NCI-H226 (cell line): ENCODE measurements at places on chromosomes 3 and 15.
A peak's percentile ranks its signal among the peaks of the same experiment; 100 is the strongest.

GRCh38 chr3:150861851-150862250, 43.4 kb downstream of the MINDY4B start:
- DNase-seq = no peak

- peak; percentile 60 for DNase-seq
These were observed 3.2 kb downstream of the ZXDC start for GRCh38 chr3:126472277-126473006.

- no peak for DNase-seq
These were observed 67.9 kb upstream of the BCL6 start for GRCh38 chr3:187813198-187813597.

- DNase-seq = no peak
These were observed 166.2 kb downstream of the NEK10 start for GRCh38 chr3:27202959-27203358.

- DNase-seq = no peak
These were observed 33.2 kb downstream of the RAB27A start for GRCh38 chr15:55256281-55257011.

DNA sequence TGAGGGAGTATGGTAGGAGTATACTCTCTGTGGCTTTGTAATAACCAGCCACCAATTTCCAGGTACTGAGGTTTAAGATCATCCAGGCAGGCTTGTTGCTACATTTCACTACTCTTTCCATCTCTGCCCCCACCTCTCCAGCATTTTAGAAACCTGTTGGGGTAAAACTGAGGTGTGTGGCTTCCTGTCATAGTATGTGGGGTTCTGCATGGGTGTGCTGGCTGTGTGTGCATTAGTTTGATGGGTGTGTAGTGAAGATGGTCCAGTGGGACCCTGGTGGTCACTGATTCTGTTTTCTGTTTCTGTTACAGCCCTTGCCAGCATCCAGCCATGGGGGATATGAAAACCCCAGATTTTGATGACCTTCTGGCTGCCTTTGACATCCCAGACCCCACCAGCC, 34.0 kb downstream of the ZNF592 start:
- DNase-seq = no peak

GRCh38 chr3:171516765-171517164, 56.6 kb upstream of the TNIK start:
- DNase-seq = no peak

GRCh38 chr3:147431751-147432150, 22.6 kb downstream of the ZIC1 start:
- DNase-seq = no peak

- no peak for DNase-seq
These were observed 15.7 kb upstream of the KLHL24 start for GRCh38 chr3:183619624-183620251.

DNA sequence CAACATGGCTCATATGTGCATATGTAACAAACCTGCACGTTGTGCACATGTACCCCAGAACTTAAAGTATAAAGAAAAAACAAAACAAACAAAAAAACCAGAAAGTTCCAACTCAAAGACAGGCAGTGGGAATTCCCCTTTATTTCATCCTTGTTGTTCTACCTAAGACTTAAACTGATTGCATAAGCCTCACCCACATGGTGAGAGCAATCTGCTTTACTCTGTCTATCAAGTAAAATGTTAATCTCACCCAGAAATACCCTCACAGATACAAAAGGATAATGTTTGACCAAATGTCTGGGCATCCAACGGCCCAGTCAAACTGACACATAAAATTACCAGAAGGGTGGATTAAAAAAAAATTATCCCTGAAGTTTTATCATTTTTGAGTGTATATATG, 190.9 kb upstream of the PLSCR5 start:
- DNase-seq = peak; percentile 12

GRCh38 chr3:18057471-18058091, 315.1 kb upstream of the TBC1D5 start:
- no peak for DNase-seq

- DNase-seq = no peak
These were observed 615.4 kb downstream of the CADM2 start for GRCh38 chr3:85574006-85574705.

GRCh38 chr3:171565481-171566058, 105.4 kb upstream of the TNIK start:
- peak; percentile 9 for DNase-seq

GRCh38 chr15:83164771-83165404, 42.7 kb downstream of the HDGFL3 start:
- DNase-seq = no peak

DNA sequence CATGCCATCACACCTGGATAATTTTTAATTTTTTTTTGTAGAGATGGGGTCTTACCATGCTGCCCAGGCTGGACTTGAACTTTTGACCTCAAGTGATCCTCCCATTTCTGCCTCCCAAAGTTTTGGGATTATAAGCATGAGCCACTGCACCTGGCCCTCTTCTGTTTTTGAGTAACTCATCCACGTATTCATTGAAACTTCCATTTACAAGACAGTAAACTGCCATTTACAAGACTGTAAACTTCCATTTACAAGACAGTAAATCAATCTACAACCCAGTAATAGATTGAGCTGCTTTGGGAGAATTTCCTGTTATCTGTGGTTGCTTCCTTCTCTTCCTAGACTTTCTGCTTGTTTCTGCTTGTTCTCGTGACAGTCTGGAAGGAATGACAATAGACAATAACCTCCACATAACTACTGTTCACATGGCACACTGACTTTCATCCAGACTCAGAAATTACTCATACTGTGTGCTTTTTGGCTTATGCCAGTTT, 114.7 kb upstream of the CCNL1 start:
- no peak for DNase-seq

DNA sequence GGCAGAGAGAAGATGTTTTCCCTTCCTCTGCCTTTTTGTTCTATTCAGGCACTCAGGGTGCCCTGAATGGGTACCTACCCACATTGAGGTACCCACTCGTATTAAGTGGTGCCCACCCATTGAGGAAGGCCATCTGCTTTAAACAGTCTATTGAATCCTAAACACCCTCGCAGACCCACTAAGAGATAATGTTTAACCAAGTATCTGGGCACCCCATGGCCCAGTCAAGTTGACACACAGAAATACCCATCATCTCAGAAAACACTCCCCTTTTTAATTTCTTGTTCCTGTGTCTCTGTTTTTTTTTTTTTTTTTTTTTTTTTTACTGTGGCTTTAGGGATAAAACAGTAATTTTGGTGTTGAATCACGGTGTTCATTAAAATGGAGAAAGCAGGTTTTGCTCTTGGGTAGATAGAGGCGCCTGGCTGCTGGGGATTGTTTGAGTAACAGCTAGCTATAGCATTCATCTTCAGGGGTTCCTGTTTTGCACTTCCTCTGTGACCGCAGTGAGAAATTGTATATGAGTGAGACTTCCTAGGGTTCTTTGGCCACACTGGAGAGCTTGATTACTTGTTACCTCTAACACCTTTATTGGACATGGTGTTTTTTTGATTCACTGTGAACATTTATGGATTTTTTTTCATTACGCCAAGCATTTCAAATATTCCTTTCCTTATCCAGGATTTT, 259.1 kb downstream of the PTPRG start:
- no peak for DNase-seq

GRCh38 chr3:5699313-5699712, 511.8 kb downstream of the EDEM1 start:
- no peak for DNase-seq

GRCh38 chr3:129892486-129892856, 1.0 kb downstream of the TMCC1 start:
- DNase-seq = no peak

DNA sequence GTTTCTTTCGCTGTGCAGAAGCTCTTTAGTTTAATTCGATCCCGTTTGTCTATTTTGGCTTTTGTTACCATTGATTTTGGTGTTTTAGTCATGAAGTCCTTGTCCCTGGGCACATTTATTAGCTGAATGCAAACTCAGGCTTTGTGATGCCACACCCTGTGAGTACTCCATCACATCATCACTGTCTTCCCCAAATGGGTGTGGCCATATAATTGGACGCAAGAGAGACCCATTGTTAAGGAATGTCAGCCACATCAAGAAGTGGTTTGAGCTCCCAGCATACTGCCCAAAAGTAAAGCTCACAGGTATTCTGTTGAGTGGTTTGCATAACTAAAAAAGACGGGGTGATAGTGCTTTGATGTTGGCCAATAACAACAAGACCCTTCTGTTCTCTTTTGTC, 245.7 kb downstream of the SV2B start:
- no peak for DNase-seq

DNA sequence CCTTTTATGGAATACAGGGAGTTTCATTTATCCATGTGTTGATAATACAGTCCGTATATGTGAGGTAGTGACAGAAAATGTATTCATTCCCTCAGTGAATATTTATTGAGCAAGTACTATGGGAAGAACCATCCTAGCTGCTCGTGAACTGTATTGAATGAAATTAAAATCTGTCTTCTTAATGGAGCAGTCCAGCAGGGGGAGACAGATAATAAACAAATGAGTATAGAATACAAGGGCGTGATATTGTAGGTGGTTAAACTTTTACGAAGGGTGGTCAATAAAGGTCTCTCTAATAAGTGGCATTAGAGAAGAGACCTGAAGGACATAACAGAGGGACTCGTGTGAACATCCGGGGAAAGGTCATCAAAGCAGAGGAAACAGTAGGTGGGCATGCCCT, 62.7 kb upstream of the OSTN start:
- no peak for DNase-seq

GRCh38 chr3:18868911-18869689, 279.2 kb upstream of the KCNH8 start:
- DNase-seq = peak; percentile 74

DNA sequence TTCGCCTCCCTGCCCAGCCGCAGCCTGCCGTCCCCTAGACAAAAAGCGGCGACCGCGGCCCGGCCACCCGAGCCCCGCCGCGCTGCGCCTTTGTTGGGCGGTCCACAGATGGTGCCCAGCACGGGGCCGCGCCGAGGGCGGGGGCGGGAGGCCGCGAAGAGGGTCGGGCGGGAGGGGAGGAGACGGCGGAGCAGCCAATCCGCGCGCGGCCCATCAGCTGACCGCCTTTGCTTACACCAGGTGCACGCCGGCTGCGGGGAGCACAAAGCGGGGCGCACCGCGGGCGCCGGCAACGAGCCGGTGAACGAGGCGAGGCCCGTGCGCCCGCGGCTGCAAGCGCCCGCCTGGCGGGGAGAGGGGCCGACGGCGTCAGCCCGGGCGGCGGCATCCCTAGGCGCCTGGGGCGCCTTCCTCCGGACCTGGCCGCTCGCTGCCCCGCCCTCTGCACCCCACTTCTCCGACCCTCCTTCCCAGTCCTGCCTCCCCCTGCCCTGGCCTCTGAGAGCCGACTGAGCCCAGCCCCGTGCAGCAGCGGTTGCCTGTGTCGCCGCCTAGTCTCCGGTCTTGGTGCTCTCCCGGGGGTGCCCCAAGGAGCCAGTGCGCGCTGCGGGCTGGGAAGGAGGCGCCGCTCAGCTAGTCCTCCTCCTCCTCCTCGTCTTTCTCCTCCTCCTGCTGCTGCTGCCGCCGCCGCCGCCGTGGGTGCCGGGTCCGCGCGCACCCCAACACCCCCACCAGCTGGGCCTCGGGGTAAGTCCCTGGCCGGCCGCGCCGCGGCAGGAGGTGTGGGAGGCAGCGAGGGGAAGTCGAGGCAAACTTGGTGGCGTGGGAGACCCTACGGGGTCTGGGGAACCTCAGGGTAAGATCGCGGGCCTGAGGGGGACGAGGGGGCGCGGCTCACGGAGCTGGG, at the start of gene LRRN1:
LRRN1 (plus strand) TSS at position 259 of the 907 bp plus-strand sequence. CDS start 45,211 bp downstream, outside the sequence.
- peak; percentile 43 for DNase-seq

GRCh38 chr3:148923592-148923991, 58.5 kb downstream of the CPA3 start:
- no peak for DNase-seq

- no peak for DNase-seq
These were observed 178.2 kb downstream of the TNIK start for GRCh38 chr3:171282041-171282440.

DNA sequence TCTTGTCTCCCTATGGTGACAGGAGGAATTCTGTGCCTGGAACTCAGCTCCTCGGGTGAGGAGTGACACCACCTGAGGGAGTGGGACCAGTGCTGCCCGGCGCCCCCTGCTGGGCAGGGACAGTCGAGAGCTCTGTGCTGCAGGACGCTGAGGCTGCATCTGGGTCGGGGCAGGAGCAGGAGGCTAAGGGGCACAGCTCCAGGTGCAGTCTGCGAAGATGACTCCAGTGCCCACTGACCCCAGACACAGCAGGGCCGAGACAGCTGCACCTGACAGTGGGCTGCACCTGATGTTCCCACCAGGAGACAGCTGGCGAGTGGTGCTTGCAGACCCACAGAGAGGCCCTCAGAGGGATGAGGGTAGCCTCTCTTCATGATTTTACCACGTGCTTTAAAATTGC, 152.9 kb downstream of the ATP10A start:
- no peak for DNase-seq
